ENCODE measurements at places on chromosomes 7 and 10.

DNA sequence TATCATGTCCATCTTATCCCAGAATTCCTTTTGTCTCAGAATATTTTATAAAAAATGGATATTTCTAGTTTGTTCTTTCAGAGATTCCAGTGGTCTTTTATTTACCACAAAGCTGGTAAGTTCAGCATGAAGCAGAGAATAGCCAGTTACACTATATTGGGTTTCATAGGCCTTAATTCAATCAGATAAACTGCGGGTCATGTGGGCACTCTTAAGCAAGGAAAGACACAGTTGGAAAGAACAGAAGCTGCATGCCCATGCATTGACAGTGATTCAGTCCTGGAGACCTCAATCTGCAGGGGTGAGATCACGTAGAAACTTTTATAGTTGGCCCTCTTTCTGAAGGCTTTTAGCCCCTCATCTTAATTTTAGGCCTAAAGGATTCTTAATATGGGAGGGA is 281.3 kb upstream of the IGFBP3 start:
- DNase-seq, result no peak

GRCh38 chr7:145692237-145692950 is 424.2 kb upstream of the CNTNAP2 start:
- DNase-seq, result no peak

DNA sequence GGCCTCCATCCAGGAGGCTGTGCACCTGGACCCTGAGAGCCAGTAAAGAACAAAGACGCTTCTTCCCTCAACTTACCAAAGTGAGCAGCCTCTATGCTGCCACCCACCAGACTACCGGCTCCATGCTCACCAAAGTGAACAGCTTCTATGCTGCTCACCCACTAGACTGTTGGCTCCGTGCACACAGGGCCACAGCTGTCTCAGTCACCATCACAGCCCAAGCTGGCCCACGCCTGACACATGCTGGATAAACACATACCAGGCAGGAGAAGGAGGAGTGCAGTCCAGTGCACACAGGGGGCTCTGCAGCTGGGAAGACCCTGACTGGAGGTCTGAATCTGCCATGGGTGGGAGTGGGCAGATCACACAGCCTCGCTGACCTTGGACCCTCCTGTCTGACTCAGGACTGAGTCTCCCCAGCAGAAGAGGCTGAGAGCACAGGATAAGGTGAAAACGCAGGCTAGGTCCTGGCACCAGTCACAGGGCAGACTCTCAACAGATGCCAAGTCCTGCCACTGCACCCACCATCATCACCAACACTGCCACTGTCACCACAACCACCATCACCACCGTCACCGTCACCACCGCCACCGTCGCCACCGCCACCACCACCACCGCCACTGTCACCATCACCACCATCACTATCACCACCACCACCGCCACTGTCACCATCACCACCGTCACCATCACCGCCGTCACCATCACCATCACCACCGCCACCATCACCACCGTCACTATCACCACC is 130.9 kb downstream of the MAD1L1 start:
- DNase-seq, result no peak

GRCh38 chr10:18822156-18822555 is 162.9 kb downstream of the ARL5B start:
- peak; percentile 3 for DNase-seq

DNA sequence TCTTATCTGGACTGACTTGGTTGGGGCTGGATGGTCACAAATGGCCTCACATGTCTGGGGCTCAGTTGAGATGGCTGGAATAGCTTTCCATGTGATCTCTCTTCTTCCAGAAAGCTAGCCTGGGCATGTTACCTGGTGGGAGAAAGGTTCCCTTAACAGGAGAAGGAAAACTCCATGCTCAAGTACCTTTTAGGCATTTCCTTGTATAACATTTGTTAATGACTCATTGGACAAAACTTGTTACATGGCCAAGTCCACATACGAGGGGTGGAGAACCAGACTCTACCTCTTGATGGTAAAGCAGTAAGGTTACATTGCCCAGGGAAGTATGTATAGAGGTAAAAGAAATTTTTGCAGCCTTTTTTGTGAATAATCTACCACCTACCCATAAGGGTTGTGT is 826.4 kb downstream of the LRMDA start:
- no peak for DNase-seq

- DNase-seq, result no peak
Observed at GRCh38 chr7:18760631-18761445, 265.3 kb downstream of the HDAC9 start.

DNA sequence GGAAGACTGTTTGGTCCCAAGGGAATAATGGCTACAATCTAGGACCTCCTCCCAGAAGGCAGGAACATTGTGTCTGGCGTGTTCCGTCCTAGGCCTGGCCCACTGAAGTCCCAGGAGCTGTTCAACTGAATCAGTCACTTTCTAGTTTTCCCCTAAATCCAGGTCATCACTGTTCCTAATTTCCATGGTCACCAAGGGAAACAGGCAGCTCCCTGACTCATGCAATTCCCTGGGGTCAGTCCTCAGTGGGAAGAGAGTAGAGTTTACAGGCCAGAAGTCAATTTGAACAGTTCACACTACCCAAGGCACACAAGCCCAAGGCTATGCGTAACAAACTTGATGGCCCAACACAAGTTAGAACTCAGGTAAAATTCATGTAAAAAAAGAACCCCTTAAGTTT is 44.0 kb downstream of the CREB3L2 start:
- no peak for DNase-seq

DNA sequence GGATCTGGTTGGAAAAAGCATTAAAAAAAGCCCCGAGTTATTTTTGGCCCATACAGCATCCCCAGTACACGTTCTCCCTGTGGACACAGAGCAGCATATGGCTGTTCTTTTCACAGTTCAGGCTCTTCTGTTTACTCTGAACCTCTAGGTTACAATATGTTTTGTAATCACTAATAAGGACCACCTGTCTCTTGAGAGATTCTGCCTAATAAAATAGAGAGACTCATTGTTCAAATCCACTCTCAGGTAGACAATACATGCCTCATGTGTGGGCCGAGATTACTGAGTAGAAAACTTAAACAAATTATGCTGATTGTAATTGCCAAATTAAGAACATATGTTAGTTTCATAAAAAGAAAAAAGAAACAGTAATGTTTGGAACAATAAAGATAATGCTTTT is 647.7 kb downstream of the GRM8 start:
- DNase-seq, result no peak

GRCh38 chr7:37730501-37730900 is 46.9 kb downstream of the GPR141 start:
- no peak for DNase-seq

Measured in LoVo (cell line).